Right lobe of liver (tissue), 6 donors: ENCODE measurements at places on chromosomes 13 and 19. TPM values are rescaled to one million over a fixed set of nuclear protein-coding genes. Genes with fewer than 3 reads are reported as not detected.
A peak's percentile ranks its signal among the peaks of the same experiment; 100 is the strongest.

DNA sequence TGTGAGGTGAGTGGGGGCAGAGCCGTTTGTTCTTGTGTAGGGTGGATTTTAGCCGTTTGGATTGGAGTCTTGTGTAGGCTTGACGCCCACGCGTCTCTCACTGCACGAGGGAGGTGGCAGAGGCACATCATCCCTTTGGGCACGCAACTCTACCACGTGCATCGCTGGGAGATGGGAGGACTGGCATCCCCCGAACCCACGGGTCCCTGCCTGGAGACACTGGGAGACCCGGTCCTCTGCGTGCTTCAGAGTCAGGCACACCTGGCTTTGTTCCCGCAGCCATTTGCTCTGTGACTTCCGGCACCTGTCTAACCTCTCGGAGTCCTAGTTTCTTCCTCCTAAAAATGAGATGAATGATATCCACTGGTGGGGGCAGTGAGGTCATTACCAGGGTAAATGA lies 6.4 kb downstream of the ARHGEF7 start:
- H3K27ac ChIP-seq: no peak overlapping the region
- H3K4me3 ChIP-seq: no peak overlapping the region

- no peaks in the 10 kb centered on the region for H3K36me3 ChIP-seq
- no peak overlapping the region for H3K27ac ChIP-seq
- H3K27me3 ChIP-seq: no peaks in the 10 kb centered on the region
- no peaks in the 10 kb centered on the region for H3K4me1 ChIP-seq
These were observed 22.8 kb upstream of the RNF17 start for GRCh38 chr13:24741016-24741662.

DNA sequence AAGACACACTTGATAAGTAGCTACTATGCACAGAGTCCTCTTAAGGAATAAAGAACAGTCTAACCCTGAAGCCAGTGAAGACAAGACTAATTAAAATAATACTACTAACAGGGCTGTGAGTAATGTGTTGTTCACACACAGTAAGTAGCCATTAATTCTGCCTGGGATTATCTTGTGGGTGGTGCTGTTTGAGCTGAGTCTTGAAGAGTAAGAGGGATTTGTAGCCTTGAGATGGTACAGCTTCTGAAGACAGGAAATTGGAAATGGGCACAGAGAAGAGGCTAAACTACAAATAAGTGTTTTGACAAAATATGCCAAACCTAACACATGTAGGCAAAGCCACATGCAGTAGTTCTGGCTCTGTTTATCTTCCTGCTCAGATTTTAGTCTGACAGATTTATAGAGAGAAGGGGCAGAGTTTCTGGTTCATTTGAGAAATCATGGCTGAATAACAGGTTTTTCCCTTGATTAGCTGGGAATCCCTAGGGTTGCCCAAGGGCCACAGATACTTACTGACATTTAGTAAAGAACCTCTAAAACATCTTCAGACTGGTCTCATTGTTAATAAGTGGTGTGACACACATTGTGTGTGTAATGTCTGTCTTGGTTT lies 38.0 kb downstream of the ITGBL1 start:
- H3K27me3 ChIP-seq: no peaks in the 10 kb centered on the region
- H3K4me3 ChIP-seq: no peak overlapping the region
- H3K27ac ChIP-seq: no peak overlapping the region

GRCh38 chr19:45507872-45508416 lies 665 bp downstream of the VASP start:
- peak overlapping the region; percentile 85 for H3K27ac ChIP-seq
- no peaks in the 10 kb centered on the region for H3K27me3 ChIP-seq
- no peak for DNase-seq
- H3K4me1 ChIP-seq: no peaks in the 10 kb centered on the region
- H3K36me3 ChIP-seq: no peaks in the 10 kb centered on the region

- H3K27ac ChIP-seq: no peak overlapping the region
- H3K36me3 ChIP-seq: no peaks in the 10 kb centered on the region
- no peaks in the 10 kb centered on the region for H3K4me1 ChIP-seq
- DNase-seq: no peak
These were observed 767 bp upstream of the GPR18 start for GRCh38 chr13:99258946-99259345.

DNA sequence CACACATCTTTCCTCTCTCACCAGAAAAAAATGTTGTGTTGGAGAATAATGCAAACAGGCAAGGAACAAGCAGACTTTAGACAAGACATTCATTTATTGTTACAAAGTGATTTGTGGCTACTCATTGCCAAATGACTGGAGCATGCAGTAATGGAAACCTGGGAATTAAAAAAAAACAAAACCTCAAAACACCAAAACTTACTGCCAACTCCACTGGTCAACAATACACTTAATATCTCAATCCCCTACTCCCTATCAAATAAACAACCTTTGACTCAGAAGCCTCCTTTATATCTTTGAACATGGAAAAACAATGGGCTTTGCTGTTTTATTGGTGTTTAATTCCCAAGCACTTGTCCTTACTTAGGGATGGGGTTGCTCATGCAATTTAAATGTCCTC lies 112.8 kb downstream of the POSTN start:
- H3K27ac ChIP-seq: no peak overlapping the region
- H3K4me1 ChIP-seq: no peaks in the 10 kb centered on the region
- H3K27me3 ChIP-seq: no peaks in the 10 kb centered on the region
- no peak overlapping the region for H3K4me3 ChIP-seq
- no peaks in the 10 kb centered on the region for H3K36me3 ChIP-seq

DNA sequence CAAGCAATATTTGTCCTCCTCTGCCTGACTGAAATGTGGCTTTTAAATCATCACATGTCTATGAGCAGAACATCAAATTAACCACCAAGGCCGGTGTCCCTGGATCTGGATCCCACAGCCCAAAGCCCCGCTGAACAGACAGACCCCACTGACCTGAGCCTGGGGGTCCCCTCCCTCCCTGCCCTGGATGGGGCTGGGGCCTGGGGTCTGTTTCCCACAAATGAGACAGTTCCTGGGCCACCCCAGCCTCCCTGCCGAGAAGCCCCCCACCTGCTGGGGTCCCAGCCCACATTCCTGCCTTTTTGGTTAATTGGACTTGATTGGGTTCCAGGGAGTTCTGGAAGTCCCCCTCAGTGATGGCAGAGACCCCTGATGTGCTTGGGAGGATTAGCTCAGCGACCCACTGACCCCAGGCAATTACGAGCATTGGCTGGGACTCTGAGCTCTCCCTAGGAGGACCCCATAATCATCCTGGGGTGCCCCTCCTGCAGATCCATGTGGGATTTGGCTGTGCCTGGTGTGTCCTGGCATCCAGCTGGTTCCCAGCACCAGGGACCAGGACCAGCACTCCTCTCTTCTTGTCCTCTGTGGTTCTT lies 19.4 kb upstream of the CPAMD8 start:
- no peak overlapping the region for H3K27ac ChIP-seq
- H3K27me3 ChIP-seq: no peaks in the 10 kb centered on the region
- no peaks in the 10 kb centered on the region for H3K4me1 ChIP-seq
- H3K4me3 ChIP-seq: no peak overlapping the region
- no peaks in the 10 kb centered on the region for H3K36me3 ChIP-seq

DNA sequence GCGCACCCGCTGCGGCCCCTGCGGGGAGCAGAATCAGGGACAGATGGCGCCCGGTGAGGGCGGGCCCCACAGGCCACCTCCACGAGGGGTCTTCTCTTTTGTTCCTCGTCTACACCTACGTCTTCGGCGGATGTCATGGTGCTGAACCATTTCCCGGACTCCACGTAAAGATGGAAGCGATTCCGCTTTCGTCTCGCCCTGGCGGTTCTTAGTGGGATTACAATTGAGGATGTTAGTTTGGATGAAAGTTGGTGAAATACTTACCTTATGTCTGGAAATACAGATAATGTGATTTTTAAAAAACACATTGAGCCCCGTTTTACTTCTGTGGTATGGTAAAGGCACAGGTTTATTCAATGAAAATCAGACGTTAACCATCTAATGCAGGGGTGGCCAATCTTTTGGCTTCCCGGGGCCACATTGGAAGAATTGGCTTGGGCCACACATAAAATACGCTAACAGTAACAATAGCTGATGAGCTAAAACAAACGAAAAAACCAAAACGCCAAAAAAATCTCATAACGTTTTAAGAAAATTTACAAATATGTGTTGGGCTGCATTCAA lies 1.4 kb upstream of the ZMYM5 start:
- H3K27me3 ChIP-seq: no peaks in the 10 kb centered on the region
- no peaks in the 10 kb centered on the region for H3K36me3 ChIP-seq
- no peak for DNase-seq
- H3K27ac ChIP-seq: peak overlapping the region; percentile 97
- peaks cover 18% of the 10 kb centered on the region for H3K4me1 ChIP-seq
- peak overlapping the region; percentile 87 for H3K4me3 ChIP-seq

DNA sequence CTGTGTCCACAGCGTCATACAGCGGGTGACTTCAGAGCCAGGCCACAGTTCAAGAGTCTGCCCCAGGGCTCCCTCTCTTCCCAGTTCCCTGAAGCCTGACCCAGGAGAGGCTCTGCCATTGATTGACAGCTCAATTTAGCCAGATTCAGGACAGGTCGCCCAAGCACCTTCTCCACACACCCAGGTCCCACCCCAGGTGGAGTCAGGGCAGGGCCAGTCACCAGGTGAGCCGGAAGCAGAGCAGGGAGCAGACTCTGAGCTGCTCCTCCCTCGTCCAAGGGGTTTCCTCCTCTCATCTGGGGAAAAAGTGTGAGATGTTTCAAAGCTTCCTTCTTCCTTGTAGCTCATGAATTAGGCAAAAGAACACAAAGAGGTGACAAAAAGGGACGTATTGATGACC lies 5.6 kb downstream of the CEACAM7 start:
- no peaks in the 10 kb centered on the region for H3K4me1 ChIP-seq
- H3K4me3 ChIP-seq: no peak overlapping the region
- H3K27me3 ChIP-seq: no peaks in the 10 kb centered on the region
- no peak overlapping the region for H3K27ac ChIP-seq
- DNase-seq: no peak
- no peaks in the 10 kb centered on the region for H3K36me3 ChIP-seq

DNA sequence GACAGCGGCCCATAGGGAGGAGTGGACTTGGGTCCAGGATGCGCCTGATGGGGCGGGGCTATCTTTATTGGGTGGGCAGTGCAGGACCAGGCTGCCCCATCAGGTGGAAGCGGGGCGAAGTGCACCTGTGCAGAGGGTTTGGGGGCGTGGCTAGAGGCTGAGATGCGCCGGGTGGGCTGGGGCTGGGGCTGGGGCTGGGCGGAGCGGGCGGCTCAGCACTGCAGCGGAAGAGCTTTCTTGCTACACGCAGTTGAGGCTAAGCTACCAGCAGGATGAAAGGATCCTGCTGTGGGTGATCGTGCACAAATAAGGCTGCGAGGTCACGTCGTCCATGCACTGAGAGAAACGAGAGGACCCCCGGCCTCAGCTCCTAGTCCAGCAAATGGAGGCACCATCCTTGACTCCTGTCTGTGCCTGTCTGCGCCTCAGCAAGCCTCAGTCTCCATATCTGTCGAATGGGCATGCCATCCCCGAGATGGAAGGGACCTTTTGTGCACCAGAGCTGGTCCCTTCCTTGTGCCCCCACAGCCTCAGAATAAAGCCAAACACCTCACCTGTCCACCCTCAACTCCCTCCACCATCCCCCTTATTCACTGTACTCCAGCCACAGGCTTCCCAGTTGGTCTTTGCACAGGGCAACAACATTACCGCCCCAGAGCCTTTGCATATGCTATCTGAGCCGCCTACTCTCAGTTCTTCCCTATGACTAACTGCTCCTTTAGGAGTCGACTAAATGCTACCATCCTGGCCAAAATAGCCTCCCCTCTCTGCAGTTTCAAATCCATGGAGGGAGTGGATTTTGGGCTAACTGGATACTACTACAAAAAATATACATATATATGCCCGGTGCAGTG lies 21.0 kb upstream of the HOMER3 start:
- DNase-seq: no peak
- no peaks in the 10 kb centered on the region for H3K4me1 ChIP-seq
- H3K4me3 ChIP-seq: no peak overlapping the region
- H3K27ac ChIP-seq: no peak overlapping the region

DNA sequence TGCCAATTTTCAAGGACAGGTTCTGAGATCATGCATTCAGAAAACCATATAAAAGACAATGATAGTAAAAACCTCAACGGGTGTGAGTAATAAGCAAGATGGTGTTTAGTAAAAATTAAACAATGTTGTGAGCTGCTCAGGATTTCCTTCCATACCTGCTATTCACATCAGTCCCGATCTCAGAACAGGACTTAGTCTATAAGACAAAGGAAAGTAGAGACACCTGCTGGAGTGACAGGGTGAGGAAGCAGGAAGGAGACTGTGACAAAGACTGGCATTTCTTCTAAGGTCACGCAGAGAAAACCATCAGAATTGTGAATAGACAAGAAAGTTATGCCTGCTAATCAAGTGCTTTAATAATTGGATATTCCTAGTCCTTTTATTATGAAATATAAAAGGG lies 648.0 kb downstream of the DACH1 start:
- H3K4me1 ChIP-seq: no peaks in the 10 kb centered on the region
- no peaks in the 10 kb centered on the region for H3K27me3 ChIP-seq
- no peak for DNase-seq

DNA sequence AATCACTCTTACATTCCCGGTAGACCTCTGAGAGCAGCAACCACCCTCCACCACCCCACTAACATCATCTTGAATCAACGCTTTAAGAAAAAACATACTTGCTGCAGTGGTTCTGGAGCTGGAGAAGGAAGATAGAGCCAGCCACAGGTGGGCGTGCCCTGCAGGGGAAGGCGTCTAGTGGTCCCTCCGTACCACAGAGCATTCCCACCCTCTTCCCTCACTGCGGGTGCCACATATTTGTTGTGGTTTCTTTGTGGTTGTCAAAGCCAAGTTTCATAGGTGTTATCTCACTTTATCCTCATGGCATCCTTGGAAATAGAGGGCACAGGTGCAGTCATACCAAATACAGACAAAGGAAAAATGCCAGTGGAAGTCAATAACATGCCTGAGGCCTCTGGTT lies 22.2 kb downstream of the COL4A2 start:
- H3K4me3 ChIP-seq: no peak overlapping the region
- H3K27me3 ChIP-seq: no peaks in the 10 kb centered on the region
- no peak for DNase-seq
- H3K27ac ChIP-seq: no peak overlapping the region

Gene NKPD1
- not detected for total RNA-seq

Gene CILP2
- 0.33 TPM for total RNA-seq

Gene P2RY11
- total RNA-seq: 2.9 TPM

Gene VSTM2B
- total RNA-seq: not detected

Gene PSG11
- total RNA-seq: not detected

Gene ALOX5AP
- 0.53 TPM for total RNA-seq
